Activated CD4-positive, CD25-positive, alpha-beta regulatory T cell treated with anti-CD3 and anti-CD28 coated beads, Interleukin-2, amount 50 U/mL, for 16 hours (primary cell): ENCODE measurements at places on chromosomes 6 and 20.

DNA sequence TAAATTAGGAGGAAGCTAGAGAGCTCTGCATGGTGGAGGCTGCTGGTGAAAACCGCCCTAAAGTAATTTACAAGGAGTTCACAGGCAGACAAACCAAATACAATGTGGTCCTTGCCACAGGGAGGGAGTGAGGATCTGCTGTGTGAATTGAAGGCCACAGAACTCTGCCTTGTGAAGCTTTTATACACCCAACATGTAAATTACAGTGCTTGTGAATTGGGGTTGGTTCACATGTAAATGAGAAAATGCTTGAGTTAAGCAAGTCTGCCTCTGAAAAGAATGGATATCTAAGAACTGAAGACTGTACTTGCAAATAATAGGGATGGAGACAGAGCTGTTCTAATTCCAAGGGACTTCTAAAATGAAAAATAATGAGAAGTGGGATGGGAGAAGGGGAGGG, 194.2 kb downstream of the SLC35F1 start:
- DNase-seq = no peak

DNA sequence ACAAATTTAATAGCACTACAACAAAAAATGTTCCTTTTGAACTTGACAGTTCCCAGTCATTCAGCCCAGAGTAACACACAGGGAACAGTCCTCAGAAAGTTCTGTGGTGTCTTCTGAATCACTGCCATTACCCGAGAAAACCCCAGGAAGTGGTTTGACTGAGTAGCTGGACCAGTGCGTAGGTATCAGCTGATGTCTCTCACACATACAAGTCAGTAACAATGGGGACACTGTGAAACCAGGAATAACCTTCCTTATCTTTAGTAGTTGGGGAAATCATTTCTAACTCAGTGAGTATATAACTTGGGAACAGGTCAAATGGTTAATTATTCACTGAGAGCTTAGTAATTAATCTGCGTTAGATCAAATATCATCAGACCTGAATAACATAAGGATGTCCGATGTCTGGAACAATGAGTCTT, 73.1 kb downstream of the HIVEP2 start:
- DNase-seq = peak; percentile 37

DNA sequence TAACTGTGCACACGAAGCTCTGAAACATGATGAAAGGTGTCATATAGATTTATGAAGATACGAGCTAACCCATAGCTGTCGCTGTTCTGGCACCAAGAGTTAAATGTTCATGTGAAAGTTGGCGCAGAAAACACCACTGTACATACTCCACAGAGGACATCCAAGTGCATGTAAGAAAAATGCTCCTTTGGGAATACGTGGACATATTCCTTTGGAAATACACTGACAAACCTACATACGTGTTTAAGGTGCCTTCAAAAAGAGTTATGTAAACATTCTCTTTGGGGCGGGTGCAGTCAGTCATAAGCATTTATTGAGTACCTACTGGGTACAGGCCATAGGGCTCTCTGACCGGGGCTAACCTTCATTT, 723 bp upstream of the ARID1B start:
- no peak for DNase-seq

GRCh38 chr6:115838763-115839401, 221.8 kb downstream of the FRK start:
- no peak for DNase-seq

DNA sequence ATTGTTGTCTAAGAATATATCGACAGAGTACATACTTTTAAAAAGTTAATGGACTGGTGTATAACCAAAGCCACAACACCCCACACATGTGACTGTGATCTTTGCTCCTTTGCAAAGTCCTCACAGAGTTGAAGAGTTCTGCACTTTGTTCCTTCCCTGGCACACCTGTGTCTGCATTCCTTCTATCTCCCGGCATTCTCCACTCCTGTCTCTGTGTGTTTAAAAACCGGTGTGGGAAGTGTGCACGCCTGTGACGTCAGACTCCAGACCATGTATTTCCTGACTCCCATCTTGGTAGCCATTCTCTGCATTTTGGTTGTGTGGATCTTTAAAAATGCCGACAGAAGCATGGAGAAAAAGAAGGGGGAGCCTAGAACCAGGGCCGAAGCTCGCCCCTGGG, at the start of gene IYD:
TSS of gene IYD (plus strand) at position 251 of the 400 bp plus-strand sequence. CDS start at position 271, 20 bp downstream.
- no peak for DNase-seq

DNA sequence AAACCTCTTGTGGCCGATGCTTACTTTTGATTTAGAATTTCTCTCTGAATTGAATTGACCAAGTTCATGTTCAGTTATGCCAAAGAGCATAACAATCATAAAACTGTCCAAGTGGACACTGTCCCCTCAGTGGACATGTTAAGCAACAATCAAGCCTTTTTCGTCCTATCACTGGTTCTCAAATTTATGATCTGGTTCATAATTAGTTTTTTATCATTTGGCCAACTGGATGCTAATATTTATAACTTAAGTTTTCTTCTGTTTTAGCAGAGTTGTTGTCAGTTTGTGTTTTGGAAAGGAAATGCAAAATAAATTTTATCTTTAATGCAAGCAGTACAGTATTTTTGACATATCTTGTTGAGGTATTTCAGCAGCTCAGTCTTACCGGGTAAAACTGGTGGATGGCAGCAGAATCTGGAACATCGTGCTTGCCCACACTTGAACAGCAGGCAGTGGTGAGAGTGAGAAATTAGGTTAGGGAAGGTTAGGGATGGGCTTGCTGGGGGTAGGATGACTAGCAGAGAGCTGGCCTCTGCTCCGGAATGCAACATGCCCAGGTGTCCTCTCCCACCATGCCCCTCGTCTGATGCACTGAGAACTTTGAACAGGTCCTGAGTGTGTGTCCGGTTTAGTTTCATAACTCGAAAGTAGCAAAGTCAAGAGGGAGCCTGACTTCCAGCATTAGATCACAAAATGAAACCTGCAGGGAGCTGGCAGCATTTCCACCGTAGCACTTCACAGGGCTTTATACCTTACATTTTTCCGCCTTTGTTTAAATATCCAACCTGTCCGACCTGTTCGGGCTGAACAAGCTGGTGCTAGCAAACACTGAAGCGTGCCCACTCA, 93.1 kb downstream of the RREB1 start:
- no peak for DNase-seq

- no peak for DNase-seq
These were observed 2.4 kb downstream of the FLRT3 start for GRCh38 chr20:14335052-14335451.

- DNase-seq = no peak
These were observed 22.6 kb downstream of the RNF217 start for GRCh38 chr6:124984668-124985338.

DNA sequence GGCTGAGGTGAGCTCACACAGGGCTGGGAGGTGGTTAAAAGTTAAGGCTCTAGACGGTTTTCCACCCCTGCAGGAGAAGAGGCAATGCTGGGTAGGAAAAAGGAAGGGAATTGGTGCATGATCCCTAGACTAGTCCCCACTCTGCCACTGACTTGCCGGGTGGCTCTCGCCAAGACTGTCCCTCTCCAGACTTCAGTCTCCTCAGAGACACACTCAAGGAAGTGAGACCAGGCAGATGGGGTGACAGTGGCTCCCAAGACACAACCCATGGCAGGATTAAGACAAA, 13.1 kb downstream of the C20orf96 start:
- DNase-seq = no peak

DNA sequence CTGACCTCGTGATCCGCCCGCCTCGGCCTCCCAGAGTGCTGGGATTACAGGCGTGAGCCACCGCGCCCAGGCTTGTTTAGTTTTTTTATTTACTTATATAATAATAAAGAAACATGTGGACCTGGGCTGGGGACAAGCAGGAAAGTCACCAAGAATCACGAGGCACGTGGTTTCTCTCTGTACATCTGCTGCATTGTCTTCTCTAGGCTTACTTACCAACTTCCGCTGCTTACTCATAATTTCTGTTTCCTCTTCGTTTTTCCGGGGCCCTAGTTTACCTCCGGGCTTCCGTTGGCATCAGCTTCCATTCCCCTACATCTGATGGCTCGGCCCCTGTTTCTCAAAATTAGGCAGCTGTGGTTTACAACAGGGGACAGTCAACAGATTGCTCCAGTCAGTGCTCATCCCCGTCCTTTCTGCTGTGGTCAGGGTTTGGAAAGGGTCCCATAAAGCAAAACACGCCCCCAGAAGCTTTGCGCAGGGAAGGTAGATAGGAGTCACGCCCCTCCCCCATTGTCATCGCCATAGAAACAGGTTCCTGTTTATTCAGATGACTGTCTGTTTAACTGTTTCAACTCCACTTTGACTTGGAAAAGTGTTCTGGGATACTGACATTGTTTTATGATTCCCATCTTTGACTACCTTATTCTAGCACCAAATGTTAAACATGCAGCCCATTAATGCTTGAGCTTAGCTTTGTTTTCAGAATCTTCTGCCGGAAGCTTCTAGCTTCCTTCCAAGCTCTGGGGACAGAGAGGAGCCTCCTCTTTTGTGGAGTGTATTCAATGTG, 31.9 kb upstream of the TXLNB start:
- peak; percentile 41 for DNase-seq

DNA sequence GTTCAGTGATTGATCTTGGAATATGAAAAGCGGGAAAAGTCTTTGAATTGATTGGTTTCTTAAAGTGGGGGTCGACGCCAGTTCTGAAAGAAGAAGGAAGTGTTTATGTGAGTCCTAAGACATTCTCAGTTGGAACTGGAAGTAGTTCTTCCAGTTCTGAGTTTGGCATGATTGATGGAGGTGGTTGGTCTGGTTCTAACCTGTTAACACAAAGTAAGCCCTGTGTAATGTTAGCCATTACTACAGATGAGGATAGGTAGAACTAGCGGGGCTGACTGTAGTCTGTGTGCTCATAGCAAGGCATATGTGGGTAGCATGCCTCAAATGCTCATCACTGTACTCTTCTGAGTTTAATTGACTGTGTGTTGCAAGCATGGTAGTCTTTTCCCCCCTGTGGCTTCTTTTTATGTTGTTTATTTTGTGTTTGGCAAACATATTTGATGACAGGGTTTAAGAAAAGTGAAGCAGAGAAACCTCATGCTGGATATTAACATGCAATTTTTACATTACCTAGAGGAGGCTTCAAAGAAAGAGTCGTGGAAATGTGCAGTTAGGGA, 24.9 kb downstream of the CITED2 start:
- DNase-seq = no peak

DNA sequence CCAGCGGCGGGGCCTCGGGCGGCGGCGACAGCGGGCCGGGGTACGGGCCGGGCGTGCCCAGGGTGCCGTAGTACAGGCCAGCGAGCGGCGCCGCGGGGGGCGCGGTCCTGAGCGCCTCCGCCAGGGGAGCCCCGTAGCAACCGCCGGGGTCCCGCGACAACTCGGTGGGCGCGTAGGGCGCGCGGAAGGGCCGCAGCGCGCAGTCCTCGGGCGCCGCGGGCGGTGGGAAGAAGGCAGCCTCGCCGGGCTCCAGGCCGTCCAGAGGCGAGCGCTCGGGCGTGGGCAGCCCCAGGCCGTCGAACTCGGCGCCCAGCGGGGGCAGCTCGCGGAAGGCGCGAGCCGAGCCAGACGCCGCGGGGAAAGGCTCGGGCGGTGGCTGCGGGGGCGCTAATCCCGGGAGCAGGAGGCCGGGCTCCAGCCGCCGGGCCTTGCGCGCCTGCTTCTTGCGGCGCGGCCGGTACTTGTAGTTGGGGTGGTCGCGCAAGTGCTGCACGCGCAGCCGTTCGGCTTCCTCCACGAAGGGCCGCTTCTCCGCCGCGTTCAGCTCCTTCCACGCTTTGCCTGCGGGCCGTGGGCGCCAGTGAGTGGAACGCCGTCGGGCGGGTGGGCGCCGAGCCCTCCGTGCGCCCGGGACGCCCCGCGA, 916 bp downstream of the SOX18 start:
- DNase-seq = no peak

DNA sequence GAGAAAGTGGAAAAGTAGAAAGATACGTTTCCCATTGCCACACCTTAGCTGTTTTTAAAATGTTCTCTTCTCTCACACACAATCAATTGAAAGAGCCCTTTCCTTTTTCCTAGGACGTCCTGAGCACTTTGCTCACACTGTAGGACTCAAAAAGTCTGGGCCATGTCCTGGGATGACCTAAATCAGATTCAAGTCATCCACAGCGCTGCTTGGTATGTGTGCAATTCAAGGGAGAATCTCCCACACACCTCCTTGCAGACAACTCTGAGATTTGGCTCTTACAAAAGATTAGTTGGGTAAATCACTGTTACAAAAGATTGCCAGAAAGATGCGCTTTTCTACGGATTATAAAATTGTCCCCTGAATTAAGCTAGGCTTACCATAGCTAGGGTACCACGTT, 130.1 kb downstream of the RNASET2 start:
- DNase-seq = no peak

DNA sequence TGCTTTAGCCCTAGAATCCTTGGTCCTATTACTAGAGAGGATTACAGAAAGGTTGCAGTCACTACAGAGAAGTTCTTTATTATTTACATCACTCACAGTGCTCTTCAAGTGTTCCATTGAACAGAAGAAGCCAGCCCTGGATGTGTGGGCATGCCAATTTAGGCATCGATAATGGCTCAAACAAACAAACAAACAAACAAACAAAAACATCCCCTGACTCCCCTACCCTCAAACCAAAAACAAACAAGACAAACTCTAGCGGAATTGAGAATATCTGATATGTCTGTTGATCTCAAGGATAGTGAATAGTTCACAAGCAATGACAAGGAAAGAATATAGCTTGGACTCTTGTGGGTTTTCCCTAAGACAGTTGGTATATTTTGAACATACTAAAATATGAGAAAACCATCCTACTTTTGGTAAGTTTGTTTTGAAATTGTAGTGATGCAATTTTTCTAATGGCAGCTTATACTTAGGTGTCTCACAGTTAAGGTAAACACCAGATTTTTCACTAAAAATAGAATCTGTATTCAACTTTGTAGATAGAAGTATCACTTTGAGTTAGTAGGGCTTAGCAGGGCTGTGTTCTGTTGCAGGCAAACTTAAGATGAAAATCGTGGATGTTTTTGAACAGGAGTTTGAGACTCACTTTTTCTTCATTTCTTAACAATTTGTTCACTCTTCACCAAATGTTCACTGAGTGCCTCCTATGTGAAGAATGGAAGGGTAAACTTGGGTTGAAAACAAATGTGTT, 92.8 kb upstream of the FAM184A start:
- no peak for DNase-seq

DNA sequence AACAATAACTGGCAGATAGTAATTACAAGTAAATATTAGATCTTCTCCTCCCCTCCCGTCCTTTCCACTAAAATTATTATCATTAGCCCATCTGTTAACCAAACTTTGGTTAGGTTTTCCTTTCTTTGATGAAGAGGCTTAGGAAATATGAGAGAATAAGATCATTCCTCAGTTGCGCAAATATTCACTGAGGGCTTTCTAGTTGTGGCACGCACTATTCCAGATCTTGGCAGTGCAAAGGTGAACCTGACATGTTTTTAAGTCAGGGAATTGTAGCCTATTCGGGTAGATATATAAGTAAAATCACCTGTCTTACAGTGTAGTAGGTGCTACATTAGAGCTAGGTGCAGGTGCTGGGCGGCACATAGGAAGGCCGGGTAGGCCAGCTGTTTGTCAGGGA, 31.1 kb downstream of the RNF217 start:
- DNase-seq = no peak
